ENCODE measurements at places on chromosomes 3 and 15.
A peak's percentile ranks its signal among the peaks of the same experiment; 100 is the strongest.

- peak; percentile 67 for DNase-seq
Measured at GRCh38 chr15:85730001-85730820, 64.5 kb downstream of the KLHL25 start.

- DNase-seq, result no peak
Measured at GRCh38 chr15:35522061-35522460, 23.9 kb downstream of the DPH6 start.

- no peak for DNase-seq
Measured at GRCh38 chr15:67465196-67465952, 55.6 kb upstream of the C15orf61 start.

DNA sequence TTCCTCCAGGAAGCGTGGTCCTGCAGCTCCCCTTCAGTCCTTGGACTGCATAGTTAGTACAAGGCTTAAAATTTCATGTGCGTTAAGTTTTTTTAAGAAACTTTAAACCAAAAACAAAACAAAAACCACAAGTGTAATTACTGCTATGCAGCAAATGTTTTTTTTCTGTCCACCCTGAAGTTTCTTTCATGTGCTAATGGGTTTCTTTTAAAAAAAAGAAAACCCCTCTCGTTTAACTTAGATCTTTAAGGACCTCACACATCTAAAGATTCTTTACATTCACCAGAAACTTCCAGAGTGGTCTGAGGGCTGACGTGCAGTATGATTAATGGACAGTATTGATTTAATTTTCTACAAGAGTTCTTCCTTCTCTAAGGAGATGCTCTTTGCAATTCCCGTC, 72.0 kb upstream of the PYGO1 start:
- DNase-seq, result no peak

- no peak for DNase-seq
Measured at GRCh38 chr15:99032935-99033334, 25.3 kb upstream of the PGPEP1L start.

- peak; percentile 82 for DNase-seq
Measured at GRCh38 chr15:59349680-59350420, 22.8 kb downstream of the MYO1E start.

DNA sequence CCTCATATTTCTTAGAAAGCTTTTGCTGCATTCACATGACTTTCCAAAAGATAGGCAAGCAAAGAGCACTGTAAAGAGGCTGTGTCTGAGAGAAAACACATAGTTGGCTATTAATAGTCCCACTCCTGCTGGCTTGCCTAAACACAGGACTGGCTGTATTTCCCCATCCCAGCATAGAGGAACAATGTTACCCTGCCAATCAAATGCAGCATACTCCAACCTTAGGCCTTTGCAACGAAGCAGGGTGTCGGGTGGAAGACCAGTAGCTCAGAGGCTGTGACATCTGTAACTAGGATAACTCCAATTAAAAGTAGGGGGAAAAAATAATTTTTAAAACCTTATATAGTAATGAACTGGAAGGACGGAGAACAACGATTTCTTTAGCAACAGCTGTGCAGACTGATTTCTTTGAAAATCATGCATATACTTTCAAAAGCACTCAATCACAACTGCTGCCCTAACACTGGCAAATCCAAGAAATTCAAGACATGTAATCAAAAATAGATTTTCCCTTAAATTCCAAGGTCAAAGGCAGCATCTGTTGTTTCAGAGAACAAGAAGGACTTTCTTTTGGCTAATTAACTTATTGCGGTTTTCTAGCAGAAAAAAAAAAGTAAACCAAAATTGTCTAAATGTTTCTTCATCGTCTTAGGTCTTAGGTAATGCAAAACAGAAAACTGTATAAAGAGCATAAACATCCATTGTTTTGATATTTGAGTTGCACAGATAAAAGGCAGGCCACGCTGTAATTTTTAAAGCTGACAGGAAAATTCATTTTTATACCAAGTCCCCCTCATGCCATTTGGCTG, 139.3 kb downstream of the TNIK start:
- peak; percentile 19 for DNase-seq

DNA sequence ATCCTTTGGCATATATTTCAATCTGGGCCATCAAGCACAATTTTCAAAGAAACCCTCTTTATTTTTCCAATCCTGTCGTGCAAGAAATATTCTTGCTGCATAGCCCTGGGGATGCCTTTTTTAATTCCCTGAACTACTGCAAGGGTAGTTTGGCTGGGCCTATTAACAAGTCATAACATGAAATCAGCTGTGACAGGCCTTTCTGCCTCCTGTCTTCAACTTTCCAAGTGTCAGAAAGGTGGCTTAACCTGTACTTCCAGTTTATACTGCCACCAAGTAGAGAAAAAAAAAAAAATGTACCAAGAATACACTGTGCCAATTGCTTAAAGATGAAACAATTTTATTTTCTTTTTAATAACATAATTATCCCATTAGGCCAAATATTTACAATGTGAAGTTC, 32.4 kb upstream of the SPPL2A start:
- no peak for DNase-seq

DNA sequence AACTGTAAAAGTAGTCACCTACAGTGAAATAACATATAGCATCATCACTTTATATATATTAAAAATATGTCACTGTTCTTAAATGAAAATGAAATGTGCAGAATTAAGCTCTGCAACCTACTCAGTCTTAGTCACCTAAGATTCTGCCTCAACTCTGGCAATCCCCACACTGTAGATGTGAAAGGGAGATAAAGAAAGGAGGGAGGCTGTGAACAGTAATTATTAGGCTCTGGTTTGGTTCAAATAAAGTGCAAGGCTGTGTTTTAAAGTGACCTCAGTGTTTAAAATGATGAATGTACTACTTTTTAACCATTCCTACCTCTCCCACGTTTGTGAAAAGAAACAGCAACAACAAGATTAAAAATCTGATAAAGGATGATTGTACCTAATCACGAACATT, 72.2 kb downstream of the ATP8B4 start:
- DNase-seq, result no peak

DNA sequence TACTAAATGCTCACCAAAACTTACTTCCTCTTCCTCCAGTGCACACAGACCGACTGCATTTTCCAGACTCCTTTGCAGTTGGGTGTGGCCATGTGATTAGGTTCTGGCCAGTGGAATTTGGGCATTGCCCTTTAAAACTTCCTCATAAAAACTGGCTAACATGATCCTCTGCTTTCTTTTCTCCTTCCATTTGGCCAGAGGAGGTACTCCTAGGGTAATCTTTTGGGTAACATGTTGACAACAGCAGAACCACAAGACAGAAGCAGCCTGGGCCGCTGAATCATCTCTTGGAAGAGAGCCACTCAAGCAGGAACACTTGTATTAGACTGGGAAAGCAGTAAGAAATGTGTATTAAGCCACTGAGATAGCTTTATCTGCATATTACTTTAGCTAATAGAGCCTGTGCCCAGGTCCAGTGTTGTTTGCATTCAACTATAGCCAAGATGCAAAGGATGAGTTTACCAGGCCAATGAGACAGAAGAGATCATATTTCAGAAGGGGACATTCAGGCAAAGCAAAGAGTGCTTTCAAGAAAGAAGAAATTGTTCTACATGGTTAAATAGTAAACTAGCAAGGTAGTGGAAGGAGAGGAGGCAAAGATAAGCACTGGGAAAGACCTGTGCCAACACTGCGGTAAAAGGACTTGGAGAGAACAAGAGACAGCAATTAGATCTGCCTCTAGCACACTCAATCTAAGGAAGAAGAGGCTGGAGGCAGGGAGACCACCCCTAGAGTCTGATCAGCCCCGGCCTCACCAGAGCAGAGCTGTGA, 79.8 kb downstream of the PLCH1 start:
- peak; percentile 58 for DNase-seq

DNA sequence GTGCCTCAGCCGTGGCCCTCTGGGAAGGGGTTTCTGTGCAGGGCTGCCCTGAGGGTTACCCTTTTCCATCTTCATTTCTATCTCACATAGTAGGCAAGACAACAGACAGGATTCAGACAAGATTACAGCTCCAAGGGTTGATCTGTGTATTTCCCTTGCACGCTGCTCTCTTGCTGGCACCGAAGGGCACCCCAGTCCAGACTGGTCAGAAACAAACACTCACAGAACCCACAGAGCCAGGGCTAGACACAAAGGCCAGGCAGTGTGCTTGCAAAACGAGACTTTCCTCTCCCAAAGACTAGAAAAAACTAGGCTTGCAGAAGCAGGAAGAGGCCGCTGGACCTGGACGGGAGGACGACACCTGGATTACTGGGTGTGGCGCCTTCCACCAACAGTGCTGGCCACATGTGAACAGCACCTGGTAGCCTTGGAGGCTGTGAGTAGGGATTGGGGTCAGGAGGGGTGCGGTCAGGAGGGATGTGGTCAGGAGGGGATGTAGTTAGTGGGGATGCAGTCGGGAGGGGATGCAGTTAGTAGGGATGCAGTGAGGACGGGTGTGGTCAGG, 96.8 kb downstream of the BDH1 start:
- DNase-seq, result no peak

GRCh38 chr3:195895861-195896360, 12.4 kb downstream of the TNK2 start:
- peak; percentile 79 for DNase-seq

DNA sequence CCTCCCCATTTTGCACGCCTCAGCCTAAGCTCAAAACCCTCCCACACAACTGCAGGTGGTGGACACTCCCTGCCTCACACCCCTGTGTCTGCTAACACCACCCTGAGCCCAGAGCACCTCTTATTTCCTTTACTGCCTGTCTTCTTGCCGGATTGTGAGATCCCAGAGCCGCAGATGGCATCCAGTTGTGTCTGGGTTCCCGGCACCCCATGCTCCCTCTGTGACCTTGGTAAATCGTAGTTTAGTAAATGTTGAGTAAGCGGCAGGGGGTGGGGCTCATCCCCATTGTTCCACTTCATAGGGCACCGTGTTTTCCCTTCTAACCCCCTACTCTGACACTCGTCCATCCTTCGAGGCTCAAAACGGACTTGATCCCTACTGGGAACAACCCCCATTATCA, 14.9 kb downstream of the SPINT1 start:
- no peak for DNase-seq
